Hepatic stellate cell (primary cell): ENCODE measurements at places on chromosomes 1 and 21.

DNA sequence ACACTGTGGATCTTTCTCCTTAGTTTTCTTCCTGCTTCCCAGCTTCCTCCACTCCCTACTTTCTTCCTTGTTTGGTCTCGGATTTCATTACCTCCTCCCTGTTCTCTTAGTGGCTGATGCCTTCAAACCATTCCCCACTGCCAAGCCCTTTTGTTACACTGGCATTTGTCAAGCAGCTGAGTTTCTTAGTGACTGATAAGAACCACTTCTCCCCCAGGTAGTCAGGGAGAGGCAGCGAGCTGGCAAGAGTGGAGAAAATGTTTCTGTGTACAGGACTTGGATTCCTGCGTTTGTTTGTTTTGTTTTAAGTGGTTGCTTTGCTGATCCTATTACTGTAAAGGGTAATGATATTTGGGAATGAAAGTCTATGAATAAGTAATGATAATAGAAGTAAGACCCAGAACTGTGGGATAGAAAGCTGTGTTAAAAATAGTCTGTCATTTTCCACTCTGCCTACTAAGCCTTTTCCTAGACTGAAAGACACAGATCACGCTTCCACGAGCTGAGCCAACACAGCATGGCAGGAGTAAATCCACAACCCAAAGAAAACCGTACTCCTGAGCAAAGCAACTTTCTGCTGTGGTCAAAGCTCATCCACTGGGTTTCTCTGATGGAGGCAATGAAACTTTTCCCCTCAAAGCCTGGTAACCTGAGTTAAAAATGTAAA lies 10.1 kb upstream of the SERTAD4 start:
- peak; percentile 27 for DNase-seq

- no peak for DNase-seq
These were observed 2.4 kb upstream of the CSMD2 start for GRCh38 chr1:34167389-34167788.

GRCh38 chr1:205584732-205585131 lies 47.1 kb downstream of the ELK4 start:
- no peak for DNase-seq

- no peak for DNase-seq
These were observed 7.7 kb downstream of the SFPQ start for GRCh38 chr1:35185200-35185599.

DNA sequence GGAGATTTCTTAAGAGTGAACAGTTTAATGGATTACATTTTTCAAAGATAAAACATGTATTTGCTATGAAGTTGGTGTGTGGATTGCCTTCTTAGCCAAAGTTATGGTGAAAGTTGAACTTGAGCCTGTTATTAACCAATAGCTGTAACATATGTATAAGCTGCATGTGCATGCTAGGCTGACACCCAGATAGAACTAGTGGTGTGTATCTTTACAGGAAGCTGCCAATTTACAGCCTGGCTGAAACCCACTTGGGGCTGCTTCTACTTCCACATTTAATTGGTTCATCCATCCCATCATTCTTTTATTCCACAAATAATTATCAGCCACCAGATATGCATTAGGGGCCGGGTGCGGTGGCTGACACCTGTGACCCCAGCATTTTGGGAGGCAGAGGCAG lies 3.3 kb downstream of the PLA2G5 start:
- DNase-seq: no peak

DNA sequence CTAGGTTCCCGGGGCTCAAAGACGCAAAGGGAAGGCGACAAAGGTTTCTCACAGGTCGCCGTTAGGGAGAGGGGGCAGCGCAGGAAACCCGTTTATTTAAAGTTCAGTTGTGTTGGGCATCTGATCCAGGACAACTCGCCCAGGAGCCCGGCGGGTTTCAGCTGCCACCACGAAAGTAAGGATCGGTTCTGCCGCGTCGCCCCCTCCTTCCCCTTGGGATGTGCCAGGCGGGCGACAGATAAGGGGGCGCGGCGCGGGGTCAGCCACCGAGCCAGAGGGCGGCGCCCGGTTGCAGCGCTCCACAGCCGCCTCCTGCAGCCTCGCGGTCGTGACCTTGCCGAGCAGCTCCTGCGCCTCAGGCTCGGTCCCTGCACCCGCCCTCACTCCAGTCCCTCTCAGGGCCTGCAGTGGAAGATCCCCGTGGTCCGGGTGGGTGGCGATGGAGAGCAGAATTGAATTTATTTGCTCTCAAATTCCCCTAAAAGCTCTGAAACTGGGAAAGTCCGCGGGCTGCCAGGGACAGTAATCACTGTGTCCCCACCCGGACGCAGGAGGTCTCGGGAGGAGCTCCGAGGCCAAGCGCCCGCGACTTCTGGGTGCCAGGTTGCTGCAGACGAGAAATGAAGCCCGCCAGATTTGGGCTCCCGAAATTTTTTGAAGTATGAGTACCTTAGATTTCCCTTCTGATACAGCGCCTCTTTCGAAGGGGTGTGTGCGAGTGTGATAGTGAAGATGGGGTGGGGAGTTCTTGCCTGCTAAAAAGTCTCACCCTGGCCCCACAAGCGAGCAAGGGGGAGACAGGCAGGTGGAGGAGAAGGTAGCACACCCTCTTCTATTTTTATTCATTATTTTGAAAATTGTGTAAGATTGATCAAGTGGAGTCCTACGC lies 28.4 kb upstream of the NFIA start:
- peak; percentile 40 for DNase-seq

DNA sequence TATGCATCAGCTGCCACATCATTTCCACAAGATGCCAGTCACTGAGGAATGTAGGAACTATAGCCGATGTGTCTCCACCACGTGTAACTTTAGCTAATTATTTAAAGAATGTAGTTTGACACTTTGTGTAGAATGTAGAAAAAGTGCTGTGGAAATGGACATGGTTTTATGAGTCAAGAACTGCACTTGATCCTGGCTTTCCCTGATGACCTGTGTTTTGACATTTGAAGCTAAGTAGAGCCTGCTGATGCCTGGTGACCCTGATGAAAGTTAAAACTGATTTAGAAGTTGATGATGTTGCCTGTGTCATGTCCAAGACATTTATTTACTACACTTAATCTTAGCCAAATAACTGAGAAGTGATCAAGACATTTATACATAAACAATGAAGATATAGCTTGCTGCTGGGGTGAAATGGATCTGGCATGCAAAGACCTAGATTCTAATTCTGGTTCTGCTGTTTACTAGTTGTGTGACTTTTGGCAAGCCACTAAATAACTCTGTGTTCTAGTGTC lies 4.4 kb upstream of the OSBPL9 start:
- no peak for DNase-seq
